Stimulated activated naive CD4-positive, alpha-beta T cell treated with Interleukin-2 at 50 U/mL for 16 hours (primary cell): ENCODE measurements at places on chromosomes 1 and 21.

DNA sequence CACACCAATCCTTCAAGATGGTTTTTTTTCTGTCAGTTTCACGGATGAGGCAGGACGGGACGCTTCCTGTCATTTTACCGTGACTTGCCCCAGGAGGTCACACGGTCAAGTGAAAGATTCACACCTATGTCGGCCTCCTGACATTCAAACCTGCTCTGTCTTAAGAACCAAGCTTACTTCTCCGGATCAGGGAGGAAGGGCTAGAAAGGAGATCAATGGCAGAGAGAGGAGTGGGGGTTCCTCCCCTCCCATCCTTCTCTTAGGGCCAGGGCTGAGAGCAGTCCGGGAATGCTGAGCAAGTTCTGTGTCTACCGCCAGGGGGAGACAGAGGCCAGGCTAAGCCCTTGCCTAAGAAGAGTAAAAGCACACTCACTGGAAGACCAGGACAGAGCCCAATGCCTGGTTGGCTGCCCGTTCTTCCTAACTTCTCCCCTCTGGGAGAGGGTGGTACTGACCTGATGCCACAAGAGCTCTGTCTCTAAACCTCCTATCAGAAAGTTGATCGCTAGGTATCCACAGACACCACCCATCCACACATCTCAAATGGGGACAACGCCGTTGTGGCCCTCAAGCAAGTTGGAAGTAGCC lies 1.1 kb upstream of the PPM1J start:
- DNase-seq = peak; percentile 72

DNA sequence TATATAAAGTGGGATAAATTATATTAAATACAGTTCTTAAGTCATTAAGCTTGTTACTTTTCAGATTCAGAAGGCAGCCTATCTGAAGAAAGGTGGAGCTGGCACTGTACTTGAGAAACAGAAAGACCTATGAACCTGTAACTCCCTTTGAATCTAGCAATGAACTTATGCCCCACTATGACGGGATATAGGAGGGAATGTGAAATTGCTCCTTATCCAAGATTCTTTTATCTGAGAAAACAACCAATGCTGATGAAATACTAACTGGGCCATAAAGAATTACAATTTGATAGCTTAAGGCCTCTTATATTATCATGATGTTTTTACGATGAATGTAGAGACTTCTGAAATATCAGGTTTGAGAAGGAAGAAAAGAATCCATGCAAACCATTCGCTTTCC lies 50.1 kb downstream of the ATP1B1 start:
- DNase-seq = no peak

GRCh38 chr1:15027515-15027986 lies 126.0 kb upstream of the TMEM51 start:
- DNase-seq = no peak

DNA sequence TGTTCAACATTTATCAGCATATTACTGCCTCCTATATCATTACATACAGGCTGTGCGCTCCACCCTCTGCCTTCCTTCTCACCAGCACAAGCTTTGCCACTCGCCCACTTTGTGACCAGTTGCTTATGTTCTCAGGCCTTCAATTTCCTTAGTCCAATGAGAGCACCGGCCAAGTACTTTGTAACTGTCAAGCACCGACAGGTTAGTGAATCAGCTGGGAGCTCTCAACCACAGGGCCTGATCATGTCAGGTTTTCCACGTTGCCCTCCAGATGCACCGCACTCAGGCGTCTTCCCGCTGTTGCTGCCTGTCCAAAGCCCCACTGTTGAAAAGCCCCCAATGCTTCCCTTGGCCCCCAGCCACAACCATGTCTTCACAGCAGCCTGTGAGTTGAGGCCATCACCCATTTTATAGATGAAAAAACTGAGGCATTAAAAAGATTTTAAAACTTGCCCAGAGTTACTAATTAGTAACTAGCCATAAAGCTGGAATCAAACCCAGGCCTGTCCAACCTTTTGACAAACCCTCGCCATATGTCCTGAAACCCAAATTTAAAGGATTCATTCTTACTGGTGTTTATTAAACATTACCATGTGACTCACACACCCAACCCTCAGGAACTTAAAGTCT lies 3.4 kb upstream of the KCNN3 start:
- DNase-seq = no peak

DNA sequence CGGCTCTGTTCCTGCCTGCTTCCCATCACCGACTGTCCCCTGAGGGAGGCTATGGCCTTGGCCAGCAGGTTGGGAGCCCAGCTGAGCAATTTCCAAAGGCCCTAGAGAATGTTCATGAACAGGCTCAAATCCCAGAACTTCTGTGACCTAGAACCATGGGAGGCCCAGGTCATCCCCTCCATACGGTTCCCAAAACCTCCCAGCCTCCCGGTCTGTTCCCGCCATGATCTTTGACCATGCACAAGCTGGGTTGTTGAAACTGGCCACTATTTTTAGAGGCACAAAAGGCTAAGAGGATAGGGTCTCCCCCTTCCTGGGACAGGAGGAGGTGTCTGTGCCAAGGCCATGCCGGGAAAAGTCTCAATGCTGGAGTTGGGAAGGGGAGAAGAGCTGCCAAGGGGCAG lies 27.5 kb downstream of the EPHA2 start:
- DNase-seq = no peak

DNA sequence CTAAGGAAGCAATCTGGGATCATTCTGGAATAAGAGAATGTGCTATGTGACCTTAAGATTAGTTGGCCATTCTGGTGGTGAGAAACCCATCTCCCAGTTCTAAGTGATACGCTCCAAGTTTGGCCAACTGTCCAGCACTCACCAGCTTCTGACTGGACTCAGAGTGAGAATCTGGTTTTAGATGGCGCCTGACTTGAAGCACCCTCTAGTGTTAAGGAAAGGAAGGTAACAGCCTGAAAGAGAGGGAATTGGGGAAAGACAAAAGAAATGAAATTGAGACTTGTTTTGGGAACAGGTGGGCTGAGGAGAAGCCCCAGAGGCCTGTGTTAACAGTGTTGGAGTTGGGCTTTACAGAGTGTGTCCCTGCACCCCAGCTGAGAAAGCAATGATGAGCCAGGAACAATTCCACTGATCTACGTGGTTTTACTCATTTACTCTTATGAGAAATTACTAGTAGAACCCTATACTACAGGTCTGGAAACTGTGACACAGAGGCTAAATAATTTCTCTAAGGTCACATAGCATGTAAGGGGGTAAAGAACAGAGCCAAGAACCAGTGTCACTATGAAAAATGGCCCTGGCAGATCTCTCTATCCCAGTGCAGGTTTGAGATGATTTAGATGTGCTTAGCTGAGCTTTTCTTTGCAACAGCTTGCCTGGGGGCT lies 9.3 kb upstream of the FCAMR start:
- no peak for DNase-seq

GRCh38 chr1:47393141-47393540 lies 22.9 kb upstream of the FOXE3 start:
- no peak for DNase-seq

GRCh38 chr1:218613105-218613504 lies 268.0 kb downstream of the TGFB2 start:
- DNase-seq = no peak

DNA sequence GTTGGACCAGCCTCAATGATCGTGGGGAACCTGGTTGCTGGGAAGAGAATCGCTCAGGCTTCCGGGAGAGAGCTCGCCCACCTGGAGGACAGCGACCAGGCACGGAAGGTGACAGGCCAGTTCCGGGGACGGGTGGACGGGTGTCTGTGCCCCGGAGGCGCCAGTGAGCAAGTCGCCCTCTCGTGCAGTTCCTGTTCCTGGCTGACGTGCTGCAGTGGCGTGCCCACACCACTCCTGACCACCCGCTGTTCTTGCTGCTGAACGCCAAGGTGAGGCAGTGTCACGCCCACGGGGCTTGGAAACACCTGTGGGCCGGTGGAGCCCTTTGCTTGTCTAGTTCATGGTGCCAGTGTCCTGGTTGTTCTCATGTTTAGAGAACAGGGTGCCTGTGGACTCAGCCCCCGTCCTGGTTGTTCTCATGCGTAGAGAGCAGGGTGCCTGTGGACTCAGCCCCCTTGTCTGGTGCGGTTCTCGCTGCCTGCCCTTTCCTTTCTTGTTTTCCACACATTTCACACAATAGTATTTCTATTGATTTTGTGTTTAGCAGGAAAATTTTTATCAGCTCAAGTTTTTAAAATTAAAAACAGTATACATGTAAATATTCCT lies 53.1 kb downstream of the S100B start:
- peak; percentile 16 for DNase-seq

DNA sequence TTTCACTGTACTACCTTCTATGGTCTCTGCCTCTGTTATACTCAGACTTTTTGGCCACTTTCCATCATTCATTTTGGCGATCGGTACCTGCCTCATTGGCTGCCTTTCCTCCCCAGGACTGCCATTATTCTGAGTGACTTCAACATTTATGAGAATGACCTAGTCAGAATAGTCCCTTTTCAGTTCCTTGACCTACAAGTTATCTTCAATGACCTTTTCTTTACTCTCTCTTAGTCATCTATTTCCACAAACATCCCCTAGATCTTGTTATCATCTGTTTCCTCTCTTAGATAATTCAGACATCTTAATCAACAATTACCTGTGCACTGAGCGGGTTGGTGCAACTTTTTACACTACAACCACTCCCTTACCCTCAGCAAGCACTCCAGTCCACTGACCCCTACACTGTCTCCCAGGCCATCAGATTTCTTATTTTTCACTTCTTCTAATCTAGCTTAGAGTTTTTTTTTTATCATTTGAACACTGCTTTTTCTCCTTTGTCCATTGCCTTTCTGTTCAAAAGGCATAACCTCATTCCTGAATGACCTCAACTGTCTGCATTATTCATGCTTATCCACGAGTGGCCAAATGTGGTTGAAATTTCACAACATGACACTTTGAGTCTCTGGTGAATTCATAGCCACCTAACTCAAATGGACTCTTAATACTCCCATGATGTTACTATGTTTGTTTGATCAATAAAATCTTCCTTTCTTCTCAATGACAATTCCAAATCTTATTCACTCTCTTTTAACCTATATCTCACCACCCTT lies 112.7 kb downstream of the HMCN1 start:
- DNase-seq = no peak

DNA sequence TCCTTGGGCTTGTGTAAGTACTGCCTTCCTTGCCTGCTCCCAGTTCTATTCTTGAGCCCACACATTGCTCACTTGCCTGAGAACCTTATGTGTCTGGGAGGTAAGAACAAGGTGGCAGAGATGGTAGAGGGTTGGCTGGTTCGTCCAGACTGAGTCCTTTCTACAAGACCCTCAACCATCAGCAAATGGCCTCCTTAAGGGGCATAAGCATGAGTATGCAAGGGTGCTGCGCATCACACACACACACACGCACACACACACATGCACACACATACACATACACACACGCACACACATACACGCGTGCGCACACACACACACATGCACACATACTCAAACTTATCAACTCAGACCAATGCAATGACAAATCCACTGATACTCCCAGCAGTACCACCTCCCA lies 56.9 kb downstream of the RHBG start:
- no peak for DNase-seq

DNA sequence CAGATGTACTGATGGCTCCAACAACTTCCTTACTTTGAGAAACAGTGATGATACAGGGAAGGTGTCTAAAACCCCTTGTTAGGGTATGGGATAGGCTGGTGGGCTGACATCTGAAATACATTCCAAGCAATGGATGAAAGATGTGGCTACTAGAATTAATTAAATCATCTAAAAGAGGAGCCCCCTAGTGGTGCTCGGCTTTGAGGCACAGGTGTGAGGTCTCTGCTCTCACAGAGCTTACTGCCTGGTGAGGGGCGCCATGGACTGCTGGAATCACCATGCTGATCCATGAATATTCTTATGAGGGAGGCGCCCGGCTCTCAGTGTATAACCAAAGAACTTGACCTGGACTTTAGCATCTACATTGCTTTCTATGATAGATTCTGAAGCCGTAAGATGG lies 48.5 kb downstream of the GNG4 start:
- no peak for DNase-seq

DNA sequence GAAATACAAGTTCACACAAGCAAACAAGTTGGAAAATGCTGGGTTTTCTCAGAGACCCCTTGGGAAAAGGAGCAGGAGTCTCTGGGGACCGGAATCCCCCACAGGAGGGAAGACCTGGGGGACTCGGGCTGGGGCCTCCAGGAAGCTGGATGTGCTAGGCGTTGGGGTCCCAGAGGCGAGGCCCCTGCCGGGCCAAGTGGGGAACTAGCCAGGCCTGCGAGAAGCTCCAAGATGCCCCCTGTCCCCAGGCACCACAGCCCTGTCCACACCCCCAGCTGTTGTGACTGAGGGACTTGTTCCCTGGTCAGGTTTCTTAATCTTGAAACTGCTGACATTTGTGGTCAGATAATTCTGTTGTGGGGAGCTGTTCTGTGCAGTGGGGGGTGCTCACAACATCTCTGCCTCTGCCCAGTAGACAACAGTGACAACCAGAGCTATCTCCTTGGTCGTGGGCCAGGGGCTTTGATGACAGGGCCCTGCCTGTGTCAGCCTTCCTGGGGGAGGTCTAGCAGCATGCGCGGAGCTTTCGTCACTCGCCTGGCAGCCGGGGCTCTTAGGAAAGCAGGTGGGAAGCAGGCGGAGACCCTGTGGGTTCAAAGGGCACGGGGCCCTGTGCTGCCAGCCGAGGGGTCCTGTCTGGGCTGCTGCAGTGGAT lies 126.4 kb upstream of the ARHGEF16 start:
- DNase-seq = no peak

GRCh38 chr21:33940881-33941245 lies 25.3 kb upstream of the ATP5PO start:
- no peak for DNase-seq

DNA sequence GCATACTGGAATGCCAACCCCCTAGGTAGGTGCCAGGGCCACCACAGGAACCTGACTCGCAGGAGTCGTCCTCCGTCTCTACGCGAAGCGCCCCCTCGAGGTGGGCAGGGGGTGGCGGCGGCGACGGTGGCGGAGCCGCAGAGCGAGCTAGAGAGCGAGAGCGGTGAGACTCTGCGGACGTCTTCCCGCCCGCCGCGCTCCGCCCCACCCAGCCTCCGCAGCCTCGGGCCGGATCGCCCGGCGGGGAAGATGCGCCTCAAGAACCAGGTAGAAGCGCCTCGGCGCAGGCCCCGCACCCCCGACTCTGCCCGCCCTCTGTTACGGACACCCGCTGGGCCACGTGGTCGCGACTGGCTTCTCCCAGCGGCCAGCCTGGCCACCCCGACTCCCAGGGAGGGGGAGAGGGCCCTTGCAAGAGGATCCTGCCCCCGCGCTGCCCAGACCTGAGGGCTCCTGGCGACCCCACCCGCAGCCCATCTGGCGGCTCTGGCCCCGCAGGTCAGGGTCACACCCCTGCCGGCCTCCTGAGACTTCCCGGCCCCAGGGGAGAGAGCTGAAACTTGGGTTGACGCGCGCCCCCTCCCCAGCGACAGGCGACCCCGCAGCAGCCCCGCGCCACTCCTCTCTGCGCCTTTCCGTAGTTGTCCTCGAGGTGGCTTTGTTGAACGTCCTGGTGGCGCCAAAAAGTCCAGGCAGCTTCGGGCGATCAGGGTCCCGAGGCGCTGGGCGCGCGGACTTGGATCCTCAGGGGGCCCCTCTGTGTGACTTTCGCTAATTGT lies 24.4 kb upstream of the AGBL4 start:
- no peak for DNase-seq

- no peak for DNase-seq
Observed at GRCh38 chr1:115164940-115165705, 75.8 kb upstream of the TSPAN2 start.
